ENCODE measurements at places on chromosomes 5 and 9.

DNA sequence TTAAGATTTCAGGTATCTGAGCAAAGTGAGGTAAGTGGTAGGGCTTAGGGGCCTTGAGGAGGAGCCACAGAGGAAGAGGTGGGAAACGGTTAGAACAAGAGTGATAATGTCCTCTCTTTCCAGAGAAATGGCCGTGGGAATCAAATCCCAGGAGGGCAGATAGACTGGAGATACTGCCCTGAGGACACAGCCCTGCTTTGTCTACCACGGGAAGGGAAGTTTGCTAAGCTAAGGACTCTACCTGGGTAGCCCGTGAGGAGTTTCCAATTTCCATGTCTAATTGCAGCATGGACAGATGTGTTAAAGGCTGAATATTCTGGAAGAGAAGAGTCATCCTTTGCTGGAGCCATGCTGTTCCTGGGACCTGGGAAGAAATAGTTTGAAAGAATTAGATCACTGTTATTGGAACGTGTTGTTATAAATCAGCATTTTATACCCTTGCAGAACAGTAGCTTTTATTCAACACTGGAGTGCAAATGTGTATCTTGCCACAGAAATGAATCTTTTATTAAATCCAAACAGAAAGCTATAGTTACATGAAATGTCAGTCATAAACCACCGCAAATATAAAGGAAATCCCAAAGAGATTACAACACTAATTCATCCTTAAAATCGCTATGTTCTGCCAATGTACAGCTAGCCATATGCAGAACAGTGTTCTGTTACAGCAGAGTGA lies 133.2 kb upstream of the LHFPL2 start:
- DNase-seq, result no peak

GRCh38 chr9:277601-278295 lies 63.1 kb downstream of the DOCK8 start:
- no peak for DNase-seq

GRCh38 chr5:21212026-21212425 lies 1224.0 kb upstream of the CDH18 start:
- no peak for DNase-seq

- no peak for DNase-seq
Measured at GRCh38 chr5:35029333-35029732, 18.4 kb downstream of the AGXT2 start.

- DNase-seq, result no peak
Measured at GRCh38 chr9:124263213-124263612, 5.5 kb downstream of the NEK6 start.

DNA sequence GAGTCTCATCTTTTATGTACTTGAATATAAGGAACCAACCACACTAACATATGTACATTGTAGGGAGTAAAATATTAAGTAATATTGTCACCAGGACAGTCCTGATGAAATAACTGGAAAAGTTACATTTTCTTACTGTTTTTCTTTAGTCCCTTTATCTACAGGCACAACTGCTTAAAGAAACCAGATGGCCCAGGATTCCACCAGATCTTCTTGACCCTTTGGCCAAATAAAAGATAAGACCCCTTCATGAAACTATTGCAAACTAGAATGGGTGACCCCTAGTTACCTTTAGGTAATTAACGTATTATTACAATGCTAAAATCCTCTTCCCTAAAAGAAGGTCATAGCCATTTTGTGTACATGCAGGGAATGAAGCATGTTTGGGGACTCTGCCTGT lies 106.3 kb upstream of the FTMT start:
- no peak for DNase-seq
